ENCODE measurements at places on chromosomes 7 and 10.

DNA sequence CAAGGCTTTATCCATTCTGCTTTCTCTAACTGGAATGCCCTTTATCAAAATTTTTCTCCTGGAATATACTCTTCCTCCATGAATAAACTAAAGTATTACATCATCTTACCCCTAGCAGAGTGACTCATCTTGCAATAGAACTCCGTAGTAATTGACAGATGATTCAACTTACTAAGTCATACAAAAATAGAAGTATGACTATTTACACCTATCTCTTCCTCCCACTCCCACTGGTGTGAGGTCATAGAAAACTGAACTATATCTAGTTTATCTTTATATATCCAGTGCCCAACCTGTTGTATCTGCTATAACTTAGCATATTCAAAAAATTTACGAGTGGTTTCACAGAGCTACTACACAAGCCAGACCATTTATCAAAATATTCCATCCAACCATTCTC is 26.1 kb downstream of the ABCB1 start:
- DNase-seq, result no peak

- peak; percentile 33 for DNase-seq
These were observed 22.4 kb downstream of the STN1 start for GRCh38 chr10:103895411-103896186.

GRCh38 chr7:30800785-30801252 is 29.6 kb downstream of the MINDY4 start:
- DNase-seq, result peak; percentile 73

DNA sequence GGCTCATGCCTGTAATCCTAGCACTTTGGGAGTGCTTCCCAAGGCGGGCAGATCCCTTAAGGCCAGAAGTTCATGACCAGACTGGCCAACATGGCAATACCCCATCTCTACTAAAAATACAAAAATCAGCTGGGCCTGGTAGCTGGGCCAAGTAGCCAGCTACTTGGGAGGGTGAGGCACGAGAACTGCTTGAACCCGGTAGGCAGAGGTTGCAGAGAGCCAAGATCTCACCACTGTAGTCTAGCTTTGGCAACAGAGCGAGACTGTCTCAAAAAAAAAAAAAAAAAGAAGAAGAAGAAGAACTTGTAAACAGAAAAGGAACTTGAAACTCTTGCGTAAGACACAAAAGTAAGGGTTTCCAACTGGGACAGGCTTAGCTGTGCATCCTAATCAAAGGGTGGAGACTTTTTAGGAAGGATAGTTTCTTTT is 5.6 kb upstream of the IFIT2 start:
- DNase-seq, result no peak

DNA sequence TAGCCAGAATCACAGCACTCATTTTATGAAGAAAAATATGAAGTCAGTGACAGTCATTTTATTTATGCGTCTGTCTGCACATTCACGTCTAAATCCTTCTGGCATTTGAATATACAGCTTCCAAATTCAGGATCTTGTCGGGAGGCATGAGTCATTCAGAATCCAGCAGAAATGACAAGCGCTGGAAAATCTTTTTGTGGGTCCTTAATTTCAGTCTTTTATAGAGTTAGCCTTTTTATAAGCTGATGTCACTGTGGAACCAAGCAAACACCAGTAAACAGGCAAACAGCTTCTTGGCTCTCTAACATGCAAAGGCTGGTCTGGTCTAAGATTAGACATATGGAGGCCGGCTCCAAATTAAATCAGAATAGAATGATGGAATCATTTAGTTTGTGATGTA is 388.2 kb upstream of the TEX47 start:
- no peak for DNase-seq

- DNase-seq, result no peak
These were observed 187.4 kb upstream of the PDE1C start for GRCh38 chr7:32257621-32258020.

- DNase-seq, result no peak
These were observed 24.6 kb upstream of the CNPY1 start for GRCh38 chr7:155570991-155571390.

DNA sequence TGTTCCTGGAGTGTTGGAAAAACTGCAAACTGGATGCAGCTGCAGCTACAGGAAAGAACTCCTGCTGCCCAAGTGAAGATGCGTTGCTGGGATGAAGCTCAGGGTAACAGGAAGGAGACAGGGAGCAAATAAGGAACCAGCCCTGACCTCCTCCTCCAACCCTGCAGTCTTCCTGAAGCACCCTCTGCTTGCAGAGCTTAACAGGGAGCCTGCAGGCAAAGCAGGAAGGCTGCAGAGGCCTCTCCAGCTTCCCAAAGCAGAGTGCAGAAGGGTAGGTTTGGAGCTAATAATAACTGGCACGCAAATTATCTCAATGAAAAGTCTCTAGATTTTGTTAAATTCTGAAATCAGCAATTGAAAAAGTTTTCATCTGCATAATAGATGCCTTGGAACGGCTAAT is 92.5 kb downstream of the SORCS1 start:
- DNase-seq, result no peak

GRCh38 chr10:70115948-70116682 is 16.5 kb downstream of the AIFM2 start:
- peak; percentile 82 for DNase-seq
